Activated T-cell treated with anti-CD3 and anti-CD28 coated beads, Interleukin-2, amount 50 U/mL, for 1 hour (primary cell): ENCODE measurements at places on chromosomes 12 and 14.

DNA sequence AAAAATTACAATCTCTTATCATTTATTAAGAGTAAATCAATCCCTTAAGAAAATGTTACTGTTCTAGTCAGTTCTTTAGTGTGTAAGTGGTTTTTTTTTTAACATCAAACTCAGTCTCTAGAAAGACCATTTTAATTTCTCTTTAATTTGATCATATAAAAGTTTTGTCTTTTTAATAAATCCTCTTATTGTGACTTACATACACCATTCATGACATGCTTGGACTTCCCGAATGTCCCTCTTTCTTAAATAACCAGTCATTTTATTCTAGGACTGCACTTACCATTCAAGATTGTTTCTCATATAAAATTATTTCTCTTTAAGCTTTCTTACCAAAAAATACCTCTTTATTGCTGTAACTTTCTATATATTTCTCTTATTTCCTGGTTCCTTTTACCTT lies 60.8 kb upstream of the EVL start:
- no peak for DNase-seq

GRCh38 chr12:65845751-65846537 lies 21.7 kb downstream of the HMGA2 start:
- no peak for DNase-seq

- no peak for DNase-seq
These were observed 9.8 kb downstream of the BEGAIN start for GRCh38 chr14:100577321-100577985.

DNA sequence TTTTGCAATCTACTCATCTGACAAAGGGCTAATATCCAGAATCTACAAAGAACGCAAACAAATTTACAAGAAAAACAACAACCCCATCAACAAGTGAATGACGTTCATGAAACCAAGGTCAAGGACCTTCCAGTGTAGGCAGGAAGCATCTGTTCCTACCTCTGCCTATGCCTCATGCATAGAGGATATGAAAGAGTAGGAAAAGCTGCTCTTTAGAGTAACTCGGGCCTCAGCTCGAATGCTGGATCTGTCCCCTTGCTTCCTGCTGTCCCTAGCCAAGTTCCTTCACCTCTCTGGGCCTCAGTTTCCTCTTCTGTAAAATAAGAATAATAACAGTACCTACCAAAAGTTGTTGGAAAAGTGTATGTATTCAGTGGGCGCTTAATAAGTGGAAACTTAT lies 65.0 kb downstream of the FOXN4 start:
- DNase-seq, result no peak

DNA sequence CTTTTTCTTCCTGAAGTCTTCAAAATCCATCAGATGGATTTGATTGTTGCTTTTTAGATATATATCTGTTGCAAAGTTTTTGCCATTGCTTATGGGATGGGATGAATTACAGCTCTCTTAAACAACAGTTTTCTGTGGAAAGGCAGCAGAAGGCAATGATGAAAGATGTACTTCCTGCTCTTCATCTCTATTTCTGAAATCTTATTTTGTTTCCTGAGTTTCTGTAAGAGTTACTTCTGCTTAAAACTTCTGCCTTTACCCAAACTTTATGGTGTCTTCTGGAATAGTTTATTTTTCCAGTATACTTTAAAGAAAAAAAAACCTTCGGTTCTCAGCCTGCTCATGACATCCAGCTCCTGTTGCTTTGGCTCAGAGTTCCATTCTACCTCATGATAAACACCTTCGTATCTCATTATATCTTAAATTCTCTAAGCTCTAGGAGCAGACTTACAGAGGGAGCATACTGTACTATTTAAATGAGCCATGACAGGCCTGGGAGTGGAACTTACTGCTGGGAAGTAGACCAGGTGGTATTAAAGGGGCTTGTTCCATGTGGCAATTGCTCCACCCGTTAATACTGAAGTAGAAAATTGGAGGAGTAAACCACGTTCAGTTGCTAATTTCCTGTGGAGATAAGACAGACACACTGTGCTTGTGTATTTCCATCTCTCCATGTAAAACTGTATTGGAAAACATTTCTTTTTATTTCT lies 288.4 kb downstream of the FBXL14 start:
- no peak for DNase-seq

DNA sequence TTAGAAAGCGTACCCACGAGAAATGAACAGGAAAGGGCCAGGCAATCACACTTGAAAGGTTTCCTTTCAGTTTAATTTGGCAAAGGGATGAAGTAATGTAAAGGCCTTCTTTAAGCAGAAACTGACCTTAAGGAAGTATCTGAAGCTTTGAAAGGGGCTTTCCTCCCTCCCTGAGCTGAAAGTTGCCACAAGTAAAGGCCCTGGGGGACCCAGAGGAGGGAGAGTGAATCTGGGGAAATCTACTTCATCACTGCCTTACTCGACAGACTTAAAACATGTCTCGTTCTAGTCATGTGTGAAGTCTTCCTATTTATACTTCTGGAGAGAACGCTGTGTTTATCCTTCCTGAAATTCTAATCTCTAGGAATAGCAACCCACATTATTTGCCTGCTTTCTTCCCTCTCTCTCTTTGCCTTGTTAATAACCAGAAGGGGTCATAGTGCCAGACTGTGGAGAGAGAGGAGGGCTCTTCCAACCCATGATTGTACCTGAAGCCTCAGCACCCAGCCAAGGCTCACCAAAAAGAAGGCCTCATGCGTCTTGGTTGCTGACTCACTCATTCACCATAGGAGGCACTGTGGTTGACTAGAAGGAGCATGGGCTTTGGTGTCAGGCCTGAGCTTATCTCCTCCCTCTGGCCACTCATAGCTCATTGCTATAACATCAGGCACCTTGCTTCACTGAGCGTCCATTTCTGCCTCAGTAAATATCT lies 10.2 kb upstream of the GPX2 start:
- DNase-seq, result no peak

DNA sequence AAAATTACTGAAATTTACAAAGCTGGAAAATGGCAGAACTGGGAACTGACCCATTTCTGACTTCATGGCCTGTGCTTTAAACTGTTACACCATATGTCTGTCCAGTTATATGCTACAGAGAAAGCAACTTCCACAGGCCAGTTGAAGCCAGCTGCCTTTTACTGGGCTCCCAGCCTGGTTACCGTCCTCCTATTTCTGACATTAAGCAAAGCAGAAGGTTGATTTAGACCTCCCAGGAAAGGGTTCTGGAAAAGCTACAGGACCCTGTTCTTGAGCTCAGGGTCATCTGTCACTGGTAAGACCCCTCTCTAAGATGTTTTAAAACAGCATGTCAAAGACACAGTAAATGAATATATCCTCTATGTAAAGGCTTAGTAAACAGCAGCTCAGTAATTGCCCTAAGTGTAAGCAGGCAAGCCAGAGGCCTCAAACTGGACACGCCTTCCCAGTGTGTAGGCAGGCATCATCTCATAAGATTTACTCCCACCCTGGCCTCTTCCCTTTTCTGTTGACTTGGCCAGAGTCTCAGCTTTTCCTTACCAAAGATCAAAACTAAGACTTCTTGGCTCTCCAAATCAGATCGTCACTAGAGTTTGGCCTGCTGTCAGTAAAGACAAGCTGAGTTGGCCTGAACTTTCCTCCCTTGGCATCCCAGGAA lies 55.4 kb upstream of the RNU6-8 start:
- no peak for DNase-seq

DNA sequence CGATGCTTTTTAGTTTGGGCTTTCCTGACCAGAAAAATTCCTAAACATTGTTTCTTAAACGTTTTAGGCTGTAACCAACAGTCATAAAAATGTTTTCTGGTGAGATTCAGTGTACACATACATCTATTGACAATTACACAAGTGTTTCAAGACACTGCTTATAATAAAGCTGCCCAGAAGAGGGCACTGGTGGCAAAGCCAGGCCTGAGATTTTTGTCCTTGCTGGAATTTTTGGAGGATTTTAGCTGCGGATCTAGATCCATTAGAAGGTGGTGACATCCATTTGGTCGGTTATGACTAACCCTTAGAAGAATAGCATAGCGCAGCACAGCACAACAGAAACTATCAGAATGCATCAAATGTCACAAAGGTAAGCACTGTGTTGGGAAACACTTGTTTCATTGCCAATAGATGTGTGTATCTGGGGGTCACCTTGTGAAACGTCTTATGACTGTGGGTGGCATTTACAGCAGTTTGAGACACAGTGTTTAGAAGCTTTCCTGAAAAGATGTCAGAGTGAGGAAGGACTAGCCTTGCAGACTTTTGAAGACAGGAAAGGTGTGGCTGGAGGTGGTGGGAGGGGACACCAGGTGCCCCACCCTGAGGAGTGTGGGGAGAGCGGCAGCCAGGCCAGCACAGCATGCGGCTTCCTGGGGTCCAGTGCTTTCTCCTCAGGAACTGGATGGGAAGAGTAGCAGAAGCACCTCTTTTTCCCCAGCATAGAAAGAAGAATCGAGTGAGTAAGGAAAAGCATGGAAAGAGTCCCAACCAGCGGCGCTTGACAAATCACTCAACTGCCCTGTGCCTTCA lies 54.7 kb upstream of the FKBP4 start:
- DNase-seq, result no peak

DNA sequence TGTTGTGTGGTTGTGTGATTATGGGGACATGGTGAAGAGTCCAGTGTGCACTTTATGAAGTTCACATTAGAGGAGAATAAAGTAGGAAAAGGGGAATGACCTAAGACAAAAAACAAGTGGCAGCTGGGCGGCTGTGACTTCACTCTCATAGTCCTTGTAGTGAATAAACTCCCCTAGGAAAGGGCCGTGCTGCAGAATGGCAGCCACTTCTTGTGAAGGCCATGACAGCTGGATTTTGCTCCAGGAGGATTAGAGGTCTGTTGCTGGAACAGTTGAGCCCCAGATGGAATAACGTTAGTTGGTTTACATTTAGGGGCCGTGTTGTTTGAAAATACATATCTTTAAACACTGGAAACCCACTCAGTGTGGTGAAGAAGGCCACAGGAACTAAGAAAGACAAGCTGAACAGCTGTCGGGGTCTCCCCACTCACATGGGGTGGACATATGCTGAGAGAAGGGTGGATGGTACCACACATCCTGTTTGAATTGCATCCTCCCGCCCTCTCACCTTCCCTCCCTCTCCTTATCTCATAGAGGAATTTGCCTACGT lies 276.9 kb downstream of the CACNA1C start:
- DNase-seq, result no peak

DNA sequence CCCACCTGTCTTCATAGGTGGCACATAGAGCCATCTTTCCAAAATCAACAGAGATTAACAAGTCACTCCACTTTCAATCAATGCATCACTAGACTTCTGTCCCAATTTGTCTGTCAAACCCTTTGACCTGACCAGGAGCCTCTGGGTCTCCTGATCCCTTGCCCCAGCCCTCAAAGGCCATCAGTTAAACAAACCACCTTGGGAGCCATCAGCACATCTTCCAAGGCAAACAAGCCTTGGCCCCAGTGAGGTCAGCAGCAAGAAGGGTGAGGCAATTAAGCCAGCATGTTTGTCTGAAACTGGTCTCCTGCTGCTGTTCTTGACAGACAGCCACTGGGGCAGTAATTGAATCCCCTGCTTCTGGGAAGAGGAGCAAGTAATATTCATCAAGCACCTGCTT lies 742.8 kb upstream of the TBX3 start:
- no peak for DNase-seq

GRCh38 chr14:23548351-23549318 lies 2.9 kb downstream of the ZFHX2 start:
- no peak for DNase-seq

GRCh38 chr12:86666316-86666715 lies 410.1 kb upstream of the MGAT4C start:
- DNase-seq, result no peak

DNA sequence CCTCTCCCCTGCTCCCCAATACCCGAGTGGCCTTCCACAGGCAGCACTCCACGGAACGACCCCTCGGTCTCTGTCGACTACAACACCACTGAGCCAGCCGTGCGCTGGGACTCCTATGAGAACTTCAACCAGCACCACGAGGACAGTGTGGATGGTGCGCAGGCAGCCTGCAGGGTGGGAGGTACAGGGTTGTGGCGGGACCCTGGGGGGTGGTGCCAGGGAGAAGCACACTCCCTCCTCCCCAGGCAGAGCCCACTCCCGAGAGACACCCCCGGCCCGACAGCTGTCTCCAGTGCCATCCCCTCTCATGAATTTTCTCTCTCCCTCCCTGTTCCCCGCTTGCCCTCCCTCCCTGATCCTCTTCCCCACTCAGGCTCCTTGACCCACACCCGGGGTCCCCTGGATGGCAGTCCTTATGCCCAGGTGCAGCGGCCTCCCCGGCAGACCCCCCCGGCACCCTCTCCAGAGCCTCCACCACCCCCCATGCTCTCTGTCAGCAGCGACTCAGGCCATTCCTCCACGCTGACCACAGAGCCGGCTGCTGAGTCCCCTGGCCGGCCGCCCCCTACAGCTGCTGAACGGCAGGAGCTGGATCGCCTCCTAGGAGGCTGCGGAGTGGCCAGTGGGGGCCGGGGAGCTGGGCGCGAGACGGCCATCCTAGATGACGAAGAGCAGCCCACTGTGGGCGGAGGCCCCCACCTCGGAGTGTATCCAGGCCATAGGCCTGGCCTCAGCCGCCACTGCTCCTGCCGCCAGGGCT lies 9.0 kb downstream of the TNS2 start:
- no peak for DNase-seq

DNA sequence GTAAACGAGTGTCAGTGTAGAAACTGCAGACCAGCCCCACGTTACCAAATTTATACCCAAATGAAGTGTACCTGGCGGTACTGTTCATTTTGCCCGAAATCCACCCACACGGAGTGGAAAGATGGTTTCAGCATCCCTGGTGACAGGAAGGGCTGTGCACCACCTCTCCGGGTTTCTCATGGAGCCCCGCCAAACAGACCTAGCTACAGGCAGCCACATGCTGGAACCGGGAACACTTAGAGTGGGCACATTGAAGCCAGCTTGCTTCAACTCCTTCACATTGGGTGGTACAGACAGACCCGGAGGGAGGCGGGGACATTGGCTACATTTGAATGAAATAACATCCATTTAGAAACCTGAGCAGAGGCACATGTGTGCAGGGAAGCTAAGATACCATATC lies 84.4 kb downstream of the PPP2R5C start:
- no peak for DNase-seq

- no peak for DNase-seq
These were observed 14.6 kb upstream of the DENND5B start for GRCh38 chr12:31605531-31605930.

DNA sequence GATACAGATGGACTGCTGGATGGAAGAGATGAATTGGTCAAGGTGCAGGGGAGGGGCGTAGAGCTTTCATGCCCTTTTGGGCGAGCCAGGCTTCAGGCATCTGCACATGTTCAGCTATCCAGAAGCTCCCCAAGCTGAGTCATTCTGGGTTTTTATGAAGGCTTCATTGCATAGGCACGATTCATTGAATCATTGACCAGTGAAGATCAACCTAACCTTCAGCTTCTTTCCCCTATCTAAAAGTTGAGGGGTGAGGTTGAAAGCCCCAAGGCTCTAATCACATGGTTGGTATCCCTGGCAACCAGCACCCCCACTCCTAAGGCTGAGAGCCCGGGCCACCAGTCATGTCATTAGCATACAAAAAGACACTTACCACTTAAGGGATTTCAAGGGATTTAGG lies 36.3 kb downstream of the RPS29 start:
- no peak for DNase-seq
